Smooth muscle cell of the umbilical artery (primary cell): ENCODE measurements at places on chromosomes 5 and 9. TPM values are rescaled to one million over a fixed set of nuclear protein-coding genes. Genes with fewer than 3 reads are reported as not detected.

SCGB3A1 gene
- not detected in 2 replicates for total RNA-seq

FOXD1 gene
- 10.7 and 39.3 TPM in 2 replicates for total RNA-seq

RASEF gene
- 0.28 and 0.59 TPM in 2 replicates for total RNA-seq

ZFP2 gene
- 0.55 and 0.89 TPM in 2 replicates for total RNA-seq

RICTOR gene
- total RNA-seq, result 40.0 and 41.3 TPM in 2 replicates

SV2C gene
- not detected in 2 replicates for total RNA-seq

PLPPR1 gene
- total RNA-seq, result 0.05 TPM in 1 of 2 replicates, not detected in the other
